ENCODE measurements at places on chromosomes 4 and X.

DNA sequence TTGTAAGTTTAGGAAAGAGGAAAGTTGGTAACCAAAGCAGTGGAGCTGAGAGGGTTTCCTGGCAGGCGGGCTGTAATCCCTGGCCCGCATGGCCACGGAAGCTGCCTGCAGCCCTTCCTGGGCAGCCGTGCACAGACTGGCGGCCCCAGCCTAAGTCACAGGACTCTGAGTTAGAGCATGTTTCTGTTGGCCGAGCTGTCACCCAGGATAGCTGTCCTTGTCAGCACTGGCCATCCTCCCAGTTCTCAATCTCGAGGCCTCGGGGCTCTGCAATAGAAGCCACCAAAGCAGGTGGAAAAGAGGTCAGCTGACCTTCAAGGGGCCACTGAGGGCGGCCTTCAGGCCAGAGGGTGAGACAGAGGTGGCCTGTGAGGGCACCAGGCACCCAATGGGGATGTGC is 20.5 kb downstream of the PNMA6E start:
- no peak for DNase-seq

- DNase-seq, result no peak
Measured at GRCh38 chrX:103107836-103108235, 14.9 kb upstream of the NXF3 start.

DNA sequence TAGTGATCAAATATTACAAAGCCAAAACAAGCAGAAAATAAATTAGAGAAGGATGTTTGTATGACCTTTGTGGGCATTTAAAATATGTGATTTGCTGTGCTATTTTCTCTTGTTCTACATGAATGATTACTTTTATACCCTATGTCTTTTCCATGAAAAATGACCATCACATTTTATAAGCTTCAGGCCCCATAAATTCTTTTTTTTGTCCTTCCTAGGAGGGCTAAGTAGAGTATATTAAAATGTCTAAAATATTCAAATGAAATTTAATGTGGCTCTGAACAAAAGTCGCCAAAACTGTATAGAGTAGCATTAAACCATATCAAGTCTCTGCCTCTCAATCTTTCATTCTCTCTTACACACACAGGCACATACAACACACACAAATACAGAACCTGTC is 15.9 kb upstream of the EMCN start:
- no peak for DNase-seq

DNA sequence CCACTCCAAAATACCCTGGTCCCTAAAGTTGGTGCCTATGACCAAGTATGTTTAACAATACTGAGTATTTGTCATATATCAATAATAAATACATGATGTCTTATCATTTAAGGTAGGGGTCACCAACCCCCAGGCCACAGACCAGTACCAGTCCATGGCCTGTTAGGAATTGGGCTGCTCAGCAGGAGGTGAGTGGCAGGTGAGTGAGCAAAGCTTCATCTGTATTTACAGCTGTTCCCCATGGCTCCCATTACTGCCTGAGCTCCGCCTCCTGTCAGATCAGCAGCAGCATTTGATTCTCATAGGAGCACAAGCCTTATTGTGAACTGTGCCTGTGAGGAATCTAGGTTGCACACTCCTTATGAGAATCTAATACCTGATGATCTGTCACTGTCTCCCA is 126.2 kb downstream of the HNRNPD start:
- DNase-seq, result no peak

DNA sequence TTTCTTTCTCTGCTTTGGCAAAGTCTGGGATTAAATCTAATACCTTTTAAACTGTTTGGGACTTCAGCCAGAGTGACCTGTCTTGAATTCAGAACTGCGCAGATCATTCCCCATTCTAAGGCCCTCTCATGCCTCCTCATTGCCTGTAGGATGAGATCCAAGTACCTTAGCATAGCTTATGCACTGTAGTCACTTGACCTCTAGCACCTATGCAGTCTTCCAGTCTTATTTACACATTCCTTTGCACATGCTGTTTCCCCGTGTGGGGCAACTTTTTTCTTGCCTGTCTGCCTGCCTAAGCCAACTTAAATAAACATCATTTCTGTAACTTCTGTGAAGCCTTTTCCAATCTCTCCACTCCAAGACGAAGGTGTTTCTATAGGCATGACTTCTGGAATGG is 68.4 kb downstream of the AR start:
- no peak for DNase-seq

- DNase-seq, result no peak
Measured at GRCh38 chr4:2459589-2460349, 9.1 kb upstream of the RNF4 start.

DNA sequence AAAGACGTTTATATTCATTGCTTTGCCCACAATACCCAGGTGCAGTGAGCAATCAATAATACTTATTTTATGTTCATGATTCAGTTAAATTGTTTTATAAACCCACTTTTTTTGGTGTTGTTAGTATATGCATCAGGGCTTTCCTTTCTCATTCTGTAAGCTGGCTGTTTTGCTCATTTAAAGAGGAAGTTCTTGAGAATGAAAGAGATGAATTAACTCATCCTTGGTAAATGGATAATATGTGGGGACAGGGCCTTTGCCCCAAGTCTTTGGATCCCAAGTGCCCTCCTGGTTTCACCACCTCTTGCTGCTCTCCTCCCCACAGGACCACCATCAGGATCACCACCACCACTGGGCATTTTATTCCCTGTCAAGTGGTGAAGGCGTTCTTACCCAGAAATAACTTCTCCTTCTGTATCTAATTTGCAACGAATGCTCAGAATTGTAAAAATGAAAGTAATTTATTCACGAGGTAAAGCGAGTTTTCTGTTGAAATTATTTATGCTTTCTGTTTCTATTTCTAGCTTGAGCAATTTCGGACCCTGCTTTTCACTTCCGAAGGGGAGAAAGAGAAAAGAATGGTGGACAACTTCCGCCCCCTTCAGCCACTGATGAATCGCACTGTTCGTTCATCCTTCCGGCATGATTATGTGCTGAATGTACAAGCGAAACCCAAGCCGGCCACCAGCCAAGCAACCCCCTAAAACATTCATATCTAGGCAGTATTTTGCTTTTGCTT is 8.2 kb upstream of the ZRSR2 start:
- peak; percentile 6 for DNase-seq

DNA sequence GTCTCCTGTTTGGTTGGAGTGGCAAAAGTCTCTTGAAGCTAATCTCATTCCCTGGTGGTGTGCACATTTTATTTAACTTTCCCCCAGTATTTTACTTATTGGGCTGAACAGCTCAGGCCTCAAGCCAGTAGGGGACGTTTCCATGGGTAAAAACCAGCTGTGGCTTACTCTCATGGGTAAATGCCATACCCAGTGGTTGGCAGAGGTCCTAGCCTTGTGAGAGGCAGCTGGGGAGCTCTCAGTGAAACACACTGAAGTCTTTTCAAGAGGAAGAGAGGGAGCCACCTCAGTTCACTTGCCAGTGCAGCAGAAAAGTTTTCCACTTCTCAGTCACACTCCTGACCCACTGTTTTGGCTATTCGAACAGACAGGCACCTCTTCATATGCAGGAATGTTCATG is 1964.2 kb downstream of the ARAP2 start:
- no peak for DNase-seq

- no peak for DNase-seq
Measured at GRCh38 chr4:38724475-38724808, 58.3 kb downstream of the TLR10 start.

DNA sequence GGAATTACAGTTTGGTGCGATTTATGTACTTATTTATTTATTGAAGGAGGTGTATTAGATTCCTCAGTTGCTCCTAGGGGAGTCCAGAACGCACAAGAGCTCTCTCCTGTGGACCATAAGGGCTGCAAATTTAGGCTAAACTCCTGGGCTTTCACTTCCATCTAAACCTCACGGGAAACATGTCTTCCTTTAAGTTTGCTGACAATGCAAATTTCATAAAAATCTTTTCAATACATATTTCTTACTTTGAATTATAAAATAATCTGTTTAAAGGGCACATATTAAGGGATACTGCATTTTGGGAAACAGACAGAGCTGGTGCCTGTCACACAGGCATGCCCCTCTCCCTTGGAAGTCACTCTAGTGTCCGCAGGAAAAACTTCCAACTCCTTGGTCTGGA is 438.0 kb upstream of the CPEB2 start:
- no peak for DNase-seq

DNA sequence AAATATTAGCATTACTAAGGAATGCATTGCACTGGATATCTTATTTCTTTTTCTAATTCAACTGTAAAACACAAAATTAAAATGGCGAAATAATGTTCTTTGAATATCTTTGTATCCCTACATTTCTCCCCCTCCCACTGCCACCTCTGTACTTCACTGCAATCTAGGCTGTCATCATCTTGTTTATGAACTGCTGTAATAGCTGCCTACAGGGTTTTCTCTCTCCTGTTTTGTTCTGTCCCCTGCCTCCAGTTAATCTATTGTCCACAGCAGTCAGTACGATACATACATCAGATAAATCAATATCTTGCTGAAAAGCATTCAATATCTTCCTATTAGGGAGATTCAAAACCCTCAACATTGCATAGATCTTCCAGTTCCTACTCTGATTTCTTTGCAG is 528.4 kb downstream of the KCNIP4 start:
- DNase-seq, result no peak

GRCh38 chr4:47915378-47915777 is 995 bp upstream of the NFXL1 start:
- no peak for DNase-seq

DNA sequence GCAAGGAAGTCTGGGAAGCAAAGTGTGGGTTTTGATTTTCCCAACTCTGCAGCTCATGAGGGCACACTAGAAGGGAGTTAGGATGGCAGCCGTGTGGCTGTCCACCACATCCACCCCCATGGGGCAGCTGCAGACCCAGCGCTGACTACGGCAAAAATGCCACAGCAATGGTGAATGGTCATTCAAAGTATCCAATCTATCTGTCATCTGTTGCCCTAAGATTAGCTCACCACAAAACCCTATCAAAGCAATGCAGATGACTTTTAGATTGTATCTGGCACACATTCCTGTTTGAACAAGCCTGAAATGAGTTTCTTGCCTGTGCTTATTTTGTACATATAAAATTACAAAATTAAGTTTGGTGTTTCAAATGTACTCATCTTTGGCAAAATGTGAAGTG is 29.7 kb upstream of the HPSE start:
- no peak for DNase-seq

DNA sequence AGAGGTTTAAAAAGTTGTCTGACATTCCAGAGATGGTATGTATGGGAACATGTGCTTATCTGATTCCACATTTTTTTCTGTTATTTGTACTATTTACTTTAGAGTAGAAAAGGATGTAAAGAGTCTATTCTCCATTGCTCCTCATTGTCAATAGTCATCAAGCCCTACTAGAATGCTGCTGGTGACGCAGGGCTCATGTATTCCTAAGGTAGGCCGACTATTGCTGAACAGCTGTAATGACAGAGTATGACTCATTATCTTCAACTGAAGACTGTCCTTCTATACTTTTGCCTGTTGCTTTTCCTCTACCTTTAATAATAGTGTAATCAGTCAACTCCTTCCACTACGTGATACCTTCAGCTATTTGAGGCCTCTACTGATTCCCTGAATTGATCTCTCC is 509.1 kb upstream of the NR3C2 start:
- DNase-seq, result no peak

GRCh38 chr4:54482529-54483200 is 175.1 kb upstream of the KIT start:
- no peak for DNase-seq

DNA sequence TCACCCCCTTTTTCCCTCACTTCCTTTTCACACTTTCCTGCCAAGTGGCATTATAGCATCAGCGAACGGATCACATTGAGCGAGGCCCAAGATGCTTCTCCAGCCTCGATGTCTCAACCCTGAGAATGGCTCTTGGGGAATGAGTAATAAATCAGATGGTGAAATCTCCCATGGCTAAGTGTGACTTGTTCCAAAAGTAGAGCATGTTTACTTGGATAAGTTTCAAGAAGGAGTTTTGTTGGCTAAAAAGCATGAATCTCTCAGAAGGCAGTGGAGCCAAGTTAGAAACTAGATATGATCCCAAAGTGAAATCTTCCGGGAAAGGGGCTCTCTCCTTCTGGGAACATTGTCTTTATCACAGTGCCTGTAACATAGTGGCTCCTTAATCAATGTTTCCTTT is 316.3 kb downstream of the CAMK2D start:
- DNase-seq, result no peak

DNA sequence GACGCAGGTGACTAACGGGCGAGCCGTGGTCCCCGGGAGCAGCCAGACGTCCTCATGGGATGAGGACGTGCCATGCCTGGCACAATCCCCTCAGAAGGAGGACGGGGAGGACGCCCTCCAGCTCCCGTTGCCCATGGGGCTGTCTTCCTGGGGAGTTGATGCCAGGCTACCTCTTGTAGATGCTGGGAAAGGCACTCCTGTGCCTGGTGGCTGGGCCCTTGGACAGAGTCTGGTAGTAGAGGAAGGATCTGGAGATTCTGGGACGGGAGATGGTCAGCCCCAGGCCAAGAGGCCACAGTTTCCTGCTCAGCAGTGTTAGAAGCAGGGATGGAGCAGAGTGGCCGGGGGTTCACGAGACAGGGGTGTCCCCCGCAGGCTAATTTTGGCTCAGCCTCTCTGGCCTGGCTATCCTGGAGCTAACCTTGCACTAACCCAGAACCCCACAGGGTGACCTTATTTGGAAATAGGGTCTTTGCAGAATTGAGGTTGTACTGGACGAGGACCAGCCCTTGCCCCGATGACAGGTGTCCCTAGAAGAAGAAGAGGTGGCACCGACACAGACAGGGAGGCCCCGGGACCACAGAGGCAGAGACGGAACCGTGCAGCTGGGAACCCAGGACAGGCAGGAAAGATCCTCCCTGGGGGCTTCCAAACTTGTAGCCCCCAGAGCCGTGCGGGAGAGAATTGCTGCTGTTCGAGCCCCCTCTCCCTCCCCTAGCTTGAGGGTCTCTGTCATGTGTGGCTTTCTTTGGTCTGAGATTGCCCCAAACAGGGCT is 50.1 kb upstream of the ADRA2C start:
- no peak for DNase-seq

DNA sequence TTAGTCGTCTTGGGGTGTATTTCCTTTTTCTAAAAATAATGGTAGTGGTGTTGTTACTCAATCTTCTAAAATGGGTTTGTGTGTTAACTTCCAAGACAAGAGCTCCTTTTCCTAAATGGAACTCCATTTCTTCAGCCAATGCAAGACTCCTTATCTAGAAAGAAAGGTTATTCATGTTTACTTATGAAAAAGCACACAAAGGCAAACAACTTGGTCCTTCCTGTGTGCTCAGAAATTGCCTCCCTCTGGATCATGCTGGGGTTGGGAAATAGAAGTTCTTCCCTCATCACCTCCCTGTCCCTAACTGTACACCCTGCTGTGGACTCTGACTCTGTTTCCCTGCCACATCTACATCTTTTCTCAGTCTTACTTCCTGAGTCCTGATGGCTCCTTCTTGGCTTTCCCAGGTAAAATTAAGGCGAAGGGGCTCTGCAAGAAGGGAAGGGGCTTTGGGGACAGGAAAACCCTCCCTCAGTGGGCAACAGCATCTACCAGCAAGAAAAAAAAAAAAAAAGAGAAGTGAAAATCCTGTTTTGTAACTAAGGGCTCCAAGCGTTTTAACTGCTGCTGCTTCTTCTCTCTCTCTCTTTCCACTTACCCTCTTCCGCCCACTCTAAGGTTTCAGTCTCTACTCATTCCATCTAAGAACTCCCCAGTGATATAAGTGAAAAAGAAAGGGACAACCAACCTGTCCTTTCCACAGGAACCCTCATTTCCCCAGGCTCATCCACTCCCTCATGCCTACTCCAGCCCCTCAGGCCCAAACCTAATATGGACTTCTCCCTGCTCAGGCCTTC is 19.8 kb upstream of the TASL start:
- DNase-seq, result no peak

- no peak for DNase-seq
Measured at GRCh38 chrX:19152762-19153161, 30.5 kb upstream of the ADGRG2 start.

All from activated CD4-positive, alpha-beta T cell treated with anti-CD3 and anti-CD28 coated beads, Interleukin-2, amount 50 U/mL, for 48 hours (primary cell).